Activated CD8-positive, alpha-beta memory T cell treated with anti-CD3 and anti-CD28 coated beads for 1 hour (primary cell): ENCODE measurements at places on chromosomes 5 and 9.

DNA sequence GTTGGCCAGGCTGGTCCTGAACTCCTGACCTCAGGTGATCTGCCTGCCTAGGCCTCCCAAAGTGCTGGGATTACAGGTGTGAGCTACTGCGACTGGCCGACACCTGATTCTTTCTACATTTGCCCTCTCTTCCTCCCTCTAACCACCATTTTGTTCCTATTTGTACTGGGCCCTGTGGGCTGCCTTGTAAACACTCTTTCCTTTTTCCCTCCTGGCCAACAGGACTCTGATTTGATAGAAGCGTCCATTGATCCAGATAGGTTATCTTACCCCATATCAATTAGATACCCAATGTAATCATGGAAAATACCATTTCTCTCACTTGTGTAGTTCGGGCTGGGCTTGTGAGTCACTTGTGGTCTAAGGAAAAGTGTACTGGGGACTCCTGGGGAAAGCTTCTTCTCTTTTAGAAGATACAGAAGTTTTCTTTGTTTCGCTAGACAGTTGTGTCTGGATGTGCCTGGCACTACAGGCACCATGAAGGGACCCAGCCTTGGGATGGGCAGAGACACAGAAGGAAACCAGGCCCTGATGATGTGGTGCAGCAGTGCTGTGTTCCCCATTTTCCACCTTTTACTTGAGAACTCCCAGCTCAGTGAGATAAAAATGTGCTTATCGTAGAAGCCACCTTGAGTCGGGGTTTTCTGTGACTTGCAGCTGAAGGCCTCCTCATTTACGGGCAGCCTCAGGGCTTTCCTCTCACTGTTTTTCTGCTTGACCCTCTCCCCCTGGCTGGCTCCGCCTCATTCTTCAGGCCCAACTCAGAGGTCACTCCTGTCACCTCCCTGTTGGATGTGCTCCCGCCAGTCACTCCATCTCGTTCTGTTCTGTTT lies 32.8 kb upstream of the CPEB4 start:
- no peak for DNase-seq

DNA sequence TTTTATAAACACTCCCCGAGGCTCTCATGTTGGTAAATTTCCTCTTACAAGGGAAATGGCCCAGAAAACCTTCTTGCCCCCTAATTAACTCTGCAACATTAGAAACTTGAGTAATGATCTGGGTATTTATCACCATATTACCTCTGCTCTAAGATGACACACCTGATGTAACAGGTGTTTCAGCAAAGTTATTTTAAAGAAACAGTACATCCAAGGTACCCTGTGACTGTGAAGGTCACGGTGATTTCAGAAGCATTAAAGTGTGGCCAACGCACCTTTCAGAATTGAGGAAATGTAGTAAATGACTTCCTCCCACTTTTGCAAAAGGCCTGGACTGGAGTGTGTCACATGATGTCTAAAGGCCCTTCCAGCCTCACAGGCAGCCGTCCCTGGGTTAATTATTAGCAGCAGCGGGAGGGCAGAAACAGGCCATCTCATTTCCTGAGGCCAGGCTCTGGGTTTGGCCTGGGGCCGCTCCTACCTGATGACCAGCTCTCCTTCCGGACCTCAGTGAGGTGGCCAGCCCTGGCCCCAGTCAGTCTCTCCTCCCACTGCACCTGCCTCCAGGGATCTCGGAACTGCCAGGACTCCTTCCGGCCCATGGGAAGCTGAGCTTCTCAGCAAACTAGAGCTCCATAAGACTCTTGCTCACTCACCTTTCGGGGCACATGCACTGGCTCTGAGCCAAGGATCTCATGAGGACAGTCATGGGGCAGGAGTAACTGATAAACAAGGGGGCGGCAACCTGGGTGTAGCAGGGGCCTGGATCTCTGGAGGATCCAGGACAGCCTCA lies 20.7 kb downstream of the PTPN3 start:
- DNase-seq = no peak

GRCh38 chr9:18743971-18744370 lies 270.0 kb downstream of the ADAMTSL1 start:
- no peak for DNase-seq

DNA sequence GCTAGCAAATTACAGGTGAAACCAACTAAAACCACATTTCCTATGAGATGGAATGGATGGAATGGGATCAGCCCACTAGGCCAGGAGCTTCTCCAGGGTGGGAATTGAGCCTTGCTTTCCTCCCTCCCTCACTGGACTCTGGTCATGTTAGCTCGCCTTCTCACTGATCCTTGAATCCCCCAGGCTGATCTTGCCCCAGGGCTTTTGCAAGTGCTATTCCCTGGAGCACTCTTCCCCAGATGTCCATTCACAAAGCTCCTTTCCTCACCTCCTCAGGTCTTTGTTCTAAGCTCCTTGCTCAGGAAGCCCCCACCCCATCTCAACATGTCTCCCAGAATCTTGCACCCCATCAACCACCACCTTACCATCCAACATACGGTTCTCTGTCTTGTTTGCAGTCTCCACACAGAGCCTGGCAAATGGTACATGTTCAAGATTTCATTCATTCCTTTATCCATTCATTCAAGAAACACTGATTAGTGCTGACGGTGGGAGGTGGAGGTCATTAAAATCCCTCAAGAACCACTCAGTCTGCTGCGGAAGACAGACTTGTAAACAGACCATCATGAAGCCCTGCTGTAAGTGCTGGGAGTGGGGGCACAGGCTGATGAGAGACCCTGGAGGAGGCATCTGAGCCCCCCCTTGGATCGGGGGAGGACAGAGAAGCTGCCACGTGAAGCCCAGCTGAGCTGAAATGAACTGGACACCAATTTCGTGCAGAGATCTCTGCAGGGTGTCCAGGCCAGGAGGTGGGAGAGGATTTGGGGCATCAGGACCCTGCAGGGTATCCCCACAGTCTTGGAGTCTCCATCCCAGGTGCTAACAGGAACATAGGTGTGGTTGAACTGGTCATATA lies 141.7 kb downstream of the BARX1 start:
- DNase-seq = no peak

GRCh38 chr9:93436655-93437407 lies 14.7 kb upstream of the FAM120A start:
- DNase-seq = no peak

DNA sequence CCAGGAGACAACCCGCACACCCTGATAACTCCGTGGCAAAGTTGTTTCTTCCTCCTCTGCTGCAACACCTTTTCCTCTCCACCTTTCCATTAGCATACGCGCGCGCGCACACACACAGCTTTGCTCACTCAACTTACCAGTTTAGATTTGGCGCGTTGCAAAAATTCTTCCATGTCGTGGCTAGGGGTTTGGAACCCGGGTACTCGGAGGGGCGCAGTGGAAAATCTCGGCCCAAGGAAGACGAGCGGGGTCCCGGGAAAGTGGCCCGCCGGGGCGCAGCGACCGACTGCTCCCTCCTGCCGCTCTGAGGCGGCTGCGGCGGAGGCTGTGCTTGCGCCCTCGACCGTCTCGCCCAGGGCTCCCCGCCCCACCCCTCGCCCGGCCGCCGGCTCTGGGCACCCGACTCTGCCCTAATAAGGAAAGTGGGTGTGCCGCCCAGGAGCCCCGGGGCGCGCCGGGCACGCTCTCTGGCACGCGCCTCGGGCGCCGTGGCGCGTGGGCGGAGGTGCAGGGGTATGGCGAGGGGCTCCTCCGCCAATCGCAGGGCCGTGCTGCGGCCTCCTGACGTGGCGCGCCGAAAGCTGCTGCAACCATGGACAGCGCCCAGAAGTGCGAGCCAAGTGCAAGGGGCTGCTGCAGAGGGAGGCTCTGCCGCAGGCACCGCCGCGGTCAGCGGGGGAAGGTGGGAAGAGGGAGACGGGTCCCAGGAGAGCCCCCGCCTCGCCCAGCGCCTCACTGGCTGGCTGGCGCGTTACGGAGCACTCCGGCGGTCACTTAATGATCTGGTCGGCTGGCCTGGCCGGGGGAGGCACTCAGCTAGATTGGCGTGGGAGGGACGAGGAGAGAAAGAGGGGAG lies at the start of gene PRUNE2:
Gene PRUNE2 (minus strand): TSS at position 324 of the 856 bp plus-strand sequence. CDS start 151 bp downstream, at position 173.
- DNase-seq = no peak

DNA sequence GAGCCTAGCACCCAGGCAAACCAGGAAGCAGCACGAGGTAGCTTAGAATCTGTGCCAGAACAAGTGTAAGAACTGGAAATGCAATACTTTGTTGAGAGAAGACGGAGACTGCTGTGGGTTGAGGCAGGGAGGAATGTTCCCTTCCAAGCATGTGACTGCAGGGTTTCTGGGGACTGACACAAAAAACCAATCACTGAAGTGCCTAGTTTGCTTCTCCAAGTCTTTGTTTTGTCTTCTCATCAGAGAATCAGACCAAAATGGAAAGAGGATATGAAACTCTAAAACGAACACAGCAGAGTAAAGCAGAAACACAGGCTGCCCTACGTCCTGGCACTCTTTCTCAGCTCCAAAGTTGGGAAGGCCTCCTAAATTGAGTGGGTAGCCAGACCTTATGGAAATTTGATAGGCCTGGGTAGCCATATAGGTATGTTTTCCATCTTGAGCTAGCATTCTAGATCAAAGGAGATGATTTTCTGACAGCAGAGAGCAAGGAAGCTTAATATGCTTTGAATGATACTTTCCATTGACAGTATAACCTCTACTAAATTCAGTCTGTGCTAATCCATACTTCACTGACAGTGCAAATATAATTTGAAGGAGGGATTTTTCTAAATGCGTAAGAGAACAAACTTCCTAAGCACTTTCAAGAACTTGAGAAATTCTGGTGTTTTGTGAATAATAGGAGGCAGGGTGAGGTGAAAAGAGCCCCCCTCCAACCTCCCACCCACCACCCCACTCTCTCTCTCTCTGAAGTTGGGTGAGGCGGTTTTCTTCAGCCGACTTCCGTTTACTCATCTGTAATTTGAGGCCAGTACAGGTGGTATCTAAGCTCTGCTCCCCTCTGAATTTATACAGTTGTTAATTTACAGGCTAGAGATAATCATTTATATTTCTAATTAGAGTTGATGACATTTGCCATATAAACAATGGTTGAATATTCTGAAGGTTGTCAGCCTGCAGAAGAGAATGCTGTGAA lies 5.5 kb downstream of the ADRB2 start:
- DNase-seq = no peak

GRCh38 chr9:91727316-91727861 lies 222.6 kb downstream of the ROR2 start:
- DNase-seq = no peak
